ENCODE measurements at places on chromosomes 7 and 10.

DNA sequence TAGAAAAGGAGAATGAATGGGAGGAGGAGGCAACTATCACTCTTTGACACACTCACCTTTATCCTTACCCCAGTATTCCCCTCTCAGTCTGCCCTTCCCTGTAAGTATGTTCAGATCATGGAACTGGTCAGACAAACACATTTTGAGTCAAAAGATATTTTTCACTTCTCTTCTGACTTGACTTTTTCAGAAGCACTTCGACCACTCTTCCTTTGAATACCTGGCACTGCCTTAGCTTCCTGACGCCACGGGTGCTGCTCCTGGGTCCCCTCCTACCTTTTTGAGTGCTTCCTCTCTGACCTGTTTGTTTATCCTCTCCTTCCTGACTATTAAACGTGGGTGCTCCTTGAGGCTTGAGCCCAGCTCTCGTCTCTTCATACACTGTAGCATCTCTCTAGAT lies 19.8 kb upstream of the C10orf67 start:
- DNase-seq, result no peak

DNA sequence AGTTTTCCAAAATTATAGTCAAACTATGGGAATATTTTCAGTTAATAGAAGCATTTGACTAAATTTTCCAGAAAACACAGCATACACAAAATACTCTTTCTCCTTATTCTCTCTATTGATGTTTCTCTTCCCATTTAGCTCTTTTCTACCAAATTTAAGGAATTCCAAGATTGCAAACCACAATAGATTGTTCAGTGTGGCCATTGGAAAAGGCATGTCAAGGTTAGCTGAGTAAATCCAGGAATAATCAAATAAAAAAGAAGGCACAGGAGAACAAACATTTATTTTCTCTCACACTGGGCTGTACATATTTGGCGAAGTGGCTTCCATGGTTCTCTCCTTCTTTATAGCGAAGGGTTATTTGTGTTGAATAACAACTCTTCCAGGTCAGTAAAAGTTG lies 117.3 kb downstream of the THSD7A start:
- no peak for DNase-seq

DNA sequence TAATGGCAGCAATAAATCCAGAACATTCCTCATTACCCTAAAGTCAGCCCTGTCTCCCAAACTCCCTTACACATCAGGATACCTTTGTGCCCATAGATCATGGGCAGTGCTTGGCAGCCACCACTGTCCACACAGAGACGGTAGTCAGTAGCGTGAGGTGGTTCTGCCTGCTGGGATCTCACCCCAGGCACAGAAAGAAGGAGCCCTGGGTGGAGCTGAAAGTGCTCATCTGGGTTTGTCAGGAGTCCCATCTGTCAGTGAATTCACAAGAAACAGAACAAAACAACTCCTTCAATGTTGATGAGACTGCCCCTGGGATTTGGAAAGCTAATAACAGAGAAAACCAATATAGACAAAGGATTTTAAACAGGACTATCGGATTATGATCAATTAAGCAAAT lies 90.2 kb upstream of the PRSS58 start:
- no peak for DNase-seq

DNA sequence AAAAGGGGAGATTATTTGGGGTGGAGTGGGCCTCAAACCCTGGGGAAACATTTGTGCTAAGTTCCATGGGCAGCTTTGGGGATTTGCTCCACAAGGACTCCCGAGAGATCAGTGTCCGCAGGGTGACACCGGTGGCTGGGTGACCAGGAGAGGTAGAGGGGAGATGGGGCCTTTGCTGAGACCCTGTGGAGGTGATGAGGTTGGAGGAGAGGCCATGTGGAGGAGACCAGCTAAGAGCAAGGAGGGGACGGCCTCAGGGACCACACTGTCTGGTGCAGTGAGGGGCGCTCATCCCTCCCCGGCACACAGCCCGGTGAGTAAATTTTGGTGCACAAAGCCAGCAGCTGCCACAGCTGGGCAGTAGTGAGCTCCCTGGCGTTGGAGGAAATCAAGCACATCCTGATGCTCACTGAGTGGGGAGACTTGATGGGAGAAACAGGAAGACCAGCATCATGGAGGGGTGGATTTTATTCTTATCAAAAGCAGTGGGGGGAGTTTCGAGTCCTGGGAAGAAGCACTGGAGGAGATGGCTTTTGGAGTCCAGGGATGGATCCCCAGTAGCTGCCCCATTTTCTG lies 20.2 kb upstream of the ELFN1 start:
- DNase-seq, result no peak

DNA sequence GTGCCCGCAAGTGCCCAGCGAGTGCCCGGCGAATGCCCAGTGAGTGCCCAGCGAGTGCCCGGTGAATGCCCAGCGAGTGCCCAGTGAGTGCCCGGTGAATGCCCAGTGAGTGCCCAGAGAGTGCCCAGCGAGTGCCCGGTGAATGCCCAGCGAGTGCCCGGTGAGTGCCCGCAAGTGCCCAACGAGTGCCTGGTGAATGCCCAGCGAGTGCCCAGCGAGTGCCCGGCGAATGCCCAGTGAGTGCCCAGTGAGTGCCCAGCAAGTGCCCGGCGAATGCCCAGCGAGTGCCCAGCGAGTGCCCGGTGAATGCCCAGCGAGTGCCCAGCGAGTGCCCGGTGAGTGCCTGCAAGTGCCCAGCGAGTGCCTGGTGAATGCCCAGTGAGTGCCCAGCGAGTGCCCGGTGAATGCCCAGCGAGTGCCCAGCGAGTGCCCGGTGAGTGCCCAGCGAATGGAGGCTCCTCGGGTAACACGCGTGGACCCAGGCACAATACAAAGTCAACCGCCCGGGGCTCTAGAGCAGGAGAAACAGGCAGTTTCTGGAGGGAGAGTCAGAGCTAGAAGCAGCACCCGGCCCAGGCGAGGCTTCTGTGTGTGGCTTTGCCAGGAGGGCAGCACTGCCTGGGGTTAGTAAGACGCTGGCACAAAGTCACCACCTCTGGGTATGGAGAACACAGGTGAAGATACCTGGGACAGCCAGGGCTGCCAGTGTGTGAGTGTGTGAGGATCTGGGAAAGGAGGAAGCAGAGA lies 38.2 kb upstream of the CFAP46 start:
- DNase-seq, result no peak

DNA sequence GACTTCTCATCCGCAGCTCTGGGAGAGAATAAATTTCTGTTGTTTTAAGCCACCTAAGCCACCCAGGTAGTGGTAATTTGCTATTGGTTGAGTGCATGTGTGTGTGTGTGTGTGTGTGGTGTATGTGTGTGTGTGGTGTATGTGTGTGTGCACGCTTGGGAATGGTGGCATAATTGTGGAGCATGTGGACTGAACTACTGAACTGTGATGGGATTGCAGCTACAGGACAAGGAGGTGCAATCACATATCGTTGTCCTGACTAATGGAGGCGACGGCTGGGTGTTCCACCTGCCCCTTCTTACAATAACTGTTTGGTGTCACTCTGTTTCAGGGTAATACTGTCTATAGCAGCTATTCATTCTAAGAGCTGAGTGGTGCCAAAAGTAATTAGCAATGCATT lies 448.7 kb upstream of the PFKP start:
- DNase-seq, result no peak

- no peak for DNase-seq
Measured at GRCh38 chr7:2109251-2109872, 123.4 kb downstream of the MAD1L1 start.

GRCh38 chr7:157560710-157561522 lies 224.1 kb downstream of the DNAJB6 start:
- DNase-seq, result no peak

GRCh38 chr10:31341552-31341951 lies 22.5 kb downstream of the ZEB1 start:
- no peak for DNase-seq

- no peak for DNase-seq
Measured at GRCh38 chr10:119653916-119654315, 2.7 kb downstream of the BAG3 start.

- DNase-seq, result no peak
Measured at GRCh38 chr7:136278057-136278456, 300.9 kb upstream of the MTPN start.

Measured in HFFc6 (cell line).